Dermis blood vessel endothelial cell (primary cell): ENCODE measurements at places on chromosomes 7 and 10. TPM values are rescaled to one million over a fixed set of nuclear protein-coding genes. Genes with fewer than 3 reads are reported as not detected.
A peak's percentile ranks its signal among the peaks of the same experiment; 100 is the strongest.

ADAMTS14 gene
- under 0.01 and 0.05 TPM in 2 replicates for total RNA-seq

DNA sequence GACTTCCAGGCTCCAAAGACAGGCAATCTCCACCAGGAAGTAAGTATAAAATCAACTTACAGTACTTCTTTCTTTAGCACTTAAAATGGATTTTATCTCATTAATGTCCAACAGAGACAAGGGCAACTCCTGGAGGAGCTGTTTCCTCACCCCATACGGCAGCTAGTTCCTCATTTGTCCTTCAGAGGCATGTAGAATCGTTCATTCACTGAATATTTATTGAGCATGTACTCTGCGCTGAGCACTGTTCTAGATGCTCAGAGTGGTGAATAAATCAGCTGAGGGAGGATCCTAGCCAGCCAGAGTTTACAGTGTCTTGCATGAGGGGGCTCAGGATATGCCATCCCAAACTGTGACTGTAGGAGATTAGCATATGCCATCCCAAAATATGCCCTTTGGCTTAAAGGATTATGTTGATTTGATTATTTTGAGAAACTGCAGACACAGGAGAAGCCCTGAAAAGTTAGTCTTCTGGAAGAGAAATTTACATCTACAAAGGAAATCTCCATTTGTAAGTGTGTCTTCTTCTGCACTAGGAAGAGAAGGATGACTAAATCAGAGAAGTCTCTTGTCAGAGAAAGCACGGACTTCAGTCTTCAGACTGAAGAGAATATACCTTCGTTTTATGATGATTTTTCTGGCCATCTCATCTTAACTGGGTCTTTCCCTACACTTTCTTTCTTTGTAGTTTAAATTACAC lies 66.9 kb downstream of the BAMBI start:
- no peak for DNase-seq

DNA sequence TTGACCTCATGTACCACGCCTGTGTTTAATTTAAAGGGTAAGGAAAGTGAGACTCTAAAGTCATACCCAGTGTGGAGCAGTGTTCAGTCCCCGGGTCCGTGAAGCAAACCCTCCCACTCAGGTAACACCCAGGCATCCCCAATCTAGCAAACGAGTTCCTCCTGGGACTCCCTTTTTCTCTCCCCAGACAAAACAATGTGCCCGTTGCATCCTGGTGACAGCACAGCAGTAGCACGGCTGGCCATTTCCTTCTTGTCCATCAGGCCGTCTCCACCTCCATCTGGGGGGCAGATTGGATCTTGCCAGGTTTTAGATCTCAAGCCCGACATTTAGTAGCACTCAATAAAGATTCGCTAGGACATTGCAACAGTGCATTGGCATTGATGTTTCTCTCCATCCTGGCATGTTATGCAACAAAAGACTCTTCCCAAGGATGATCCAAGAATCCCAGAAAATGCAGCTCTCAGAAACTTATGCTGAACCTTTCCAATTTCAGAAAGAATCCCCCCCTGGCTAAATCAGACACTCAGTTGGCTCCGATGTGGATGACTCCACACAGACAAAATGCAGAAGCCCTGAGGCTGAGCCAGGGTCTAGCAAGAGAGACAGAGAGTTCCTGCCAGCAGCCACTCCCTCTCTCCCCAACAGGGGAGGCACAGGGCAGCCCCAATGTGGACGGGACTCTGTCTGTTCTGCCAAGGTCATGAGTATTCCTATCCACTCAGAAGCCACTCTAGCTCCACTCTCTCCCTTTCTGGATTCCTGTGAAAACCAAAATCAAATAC lies 274.5 kb upstream of the MGMT start:
- no peak for DNase-seq

MYL10 gene
- not detected in 2 replicates for total RNA-seq

DNA sequence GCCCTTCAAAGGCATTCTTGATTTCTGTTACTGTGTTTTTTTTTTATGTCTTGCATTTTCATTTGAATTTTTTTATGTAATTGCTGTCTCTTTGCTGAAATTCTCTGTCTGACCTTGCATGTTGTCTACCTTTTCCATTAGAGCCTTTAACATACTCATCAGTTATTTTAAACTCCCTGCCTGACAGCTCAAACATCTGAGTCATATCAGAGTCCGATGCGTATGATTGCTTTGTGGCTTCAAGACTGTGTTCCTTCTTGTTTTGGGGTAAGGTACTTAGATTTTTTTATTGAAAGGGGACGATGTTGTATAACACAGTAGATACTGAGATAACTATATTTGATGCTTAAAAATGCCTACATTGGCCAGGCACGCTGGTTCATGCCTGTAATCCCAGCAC lies 9.7 kb upstream of the TARP start:
- no peak for DNase-seq

DNA sequence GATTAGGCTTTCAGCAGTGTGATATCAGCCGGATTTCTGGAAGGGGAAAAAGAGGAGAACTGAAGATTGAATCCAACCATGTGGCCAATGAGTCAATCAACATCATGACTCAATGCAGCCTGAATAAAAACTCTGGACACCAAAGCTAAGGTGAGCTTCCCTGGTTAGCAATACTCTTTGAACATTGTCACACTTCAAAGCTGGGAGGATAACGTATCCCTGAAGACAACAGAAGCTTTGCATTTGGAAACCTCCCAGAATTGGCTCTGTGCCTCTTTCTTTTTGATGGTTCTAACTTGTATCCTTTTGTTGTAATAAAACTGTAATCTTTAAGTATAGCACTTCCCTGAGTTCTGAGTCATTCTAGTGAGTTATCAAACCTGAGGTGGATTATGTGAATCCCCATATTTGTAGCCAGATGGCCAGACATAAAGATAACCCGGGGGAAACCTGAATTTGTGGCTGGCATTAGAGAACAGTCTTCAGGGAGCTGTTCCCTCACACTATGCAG lies 284.4 kb downstream of the IPMK start:
- DNase-seq = no peak

DNA sequence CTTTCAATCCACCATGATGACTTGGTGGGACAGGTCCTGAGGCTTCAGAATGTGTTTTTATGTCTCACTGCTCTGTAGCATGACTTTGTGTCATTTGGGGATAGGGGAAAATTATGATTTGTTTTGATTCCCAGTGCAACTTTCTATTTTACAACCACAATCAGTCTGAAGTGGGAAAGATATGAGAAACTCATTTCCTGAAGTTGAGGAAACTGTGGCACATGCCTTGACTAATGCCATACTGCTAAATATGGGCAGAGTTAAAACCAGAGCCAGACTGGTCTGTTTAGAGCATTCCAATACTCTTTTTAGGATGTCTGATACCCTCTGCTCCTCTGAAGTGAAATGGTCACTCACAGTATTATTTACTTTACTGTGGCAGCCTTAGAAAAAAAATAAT lies 307.7 kb downstream of the ADRA2A start:
- no peak for DNase-seq

GRCh38 chr7:95317546-95317945 lies 6.8 kb downstream of the PON1 start:
- DNase-seq = no peak

IKZF1 gene
- 0.17 TPM in 1 of 2 replicates, not detected in the other for total RNA-seq

NFE2L3 gene
- total RNA-seq = 33.4 and 38.6 TPM in 2 replicates

- DNase-seq = peak; percentile 96
Observed at GRCh38 chr10:123808906-123809305, 82.7 kb downstream of the CPXM2 start.

DNA sequence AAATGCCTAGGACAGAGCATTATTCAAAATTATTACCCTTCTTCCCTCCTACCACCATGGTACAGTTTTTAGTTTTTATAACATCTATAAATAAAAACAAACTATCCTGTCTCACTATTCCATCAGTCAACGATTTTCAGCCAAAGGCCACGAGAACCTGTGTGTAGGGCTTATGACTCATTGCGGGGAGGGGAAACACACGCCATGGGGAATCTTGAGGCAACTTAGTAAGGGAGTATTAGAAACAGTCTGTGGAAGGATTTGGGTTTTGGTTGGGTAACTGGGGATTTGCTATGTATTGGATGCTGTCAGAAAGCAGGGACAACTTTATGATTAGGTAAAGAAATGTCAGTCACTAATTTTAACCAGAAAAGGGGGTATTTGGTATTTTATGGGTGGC lies 14.7 kb downstream of the GPR141 start:
- DNase-seq = no peak

GRCh38 chr7:112963634-112964033 lies 123.0 kb downstream of the GPR85 start:
- DNase-seq = no peak

GRCh38 chr7:100367676-100368613 lies 5.3 kb upstream of the PILRA start:
- DNase-seq = no peak

FAM25G gene
- not detected in 2 replicates for total RNA-seq

TAC1 gene
- not detected in 2 replicates for total RNA-seq

GRCh38 chr7:31478721-31479120 lies 35.2 kb upstream of the ITPRID1 start:
- no peak for DNase-seq

PTPRN2 gene
- total RNA-seq = 2.1 and 2.2 TPM in 2 replicates

DNA sequence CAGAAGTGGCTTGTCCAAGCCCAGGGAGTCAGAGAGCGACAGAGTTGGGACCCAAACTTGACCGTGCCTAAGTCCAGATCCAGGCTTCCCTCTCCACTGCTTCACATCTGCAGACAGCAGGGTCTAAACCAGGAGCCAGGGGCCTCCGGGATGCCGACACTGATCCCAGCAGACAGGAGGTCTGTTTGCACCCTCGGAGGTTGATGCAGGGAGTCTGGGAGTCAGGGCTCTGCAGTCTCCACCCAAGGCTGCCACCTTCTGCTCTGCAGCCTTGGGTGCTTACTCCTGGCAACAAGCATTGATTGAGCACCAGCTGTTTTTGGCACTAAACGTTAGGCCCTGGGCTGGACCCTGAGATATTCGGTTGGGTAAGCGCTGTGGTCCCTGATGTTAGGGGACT lies 21.0 kb downstream of the ELFN1 start:
- no peak for DNase-seq

DNA sequence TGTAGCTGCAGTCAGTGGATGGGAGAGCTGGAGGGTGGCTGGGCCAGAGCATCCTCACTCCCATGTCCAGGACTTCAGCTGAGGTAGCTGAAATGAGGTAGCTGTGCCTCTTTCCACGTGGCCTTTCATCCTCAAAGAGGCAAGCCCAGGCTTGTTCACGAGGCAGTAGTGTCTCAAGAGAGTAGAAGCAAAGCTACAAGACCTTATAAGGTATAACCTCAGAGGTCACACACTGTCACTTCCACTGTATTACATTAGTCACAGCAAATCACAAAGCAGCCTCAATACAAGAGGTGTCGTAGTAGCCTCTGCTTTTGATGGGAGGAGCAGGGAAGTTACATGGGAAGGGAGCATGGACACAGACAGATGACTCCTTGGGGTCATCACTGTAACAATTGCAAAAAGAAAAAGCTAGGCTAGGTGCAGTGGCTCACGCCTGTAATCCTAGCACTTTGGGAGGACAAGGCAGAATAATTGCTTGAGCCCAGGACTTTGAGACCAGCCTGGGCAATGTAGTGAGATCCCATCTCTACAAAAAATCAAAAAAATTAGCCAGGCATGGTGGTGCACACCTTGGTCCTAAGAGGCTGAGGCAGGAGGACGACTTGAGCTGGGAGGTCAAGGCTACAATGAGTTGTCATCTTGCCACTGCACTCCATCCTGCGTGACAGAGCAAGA lies 97.5 kb downstream of the SKIDA1 start:
- peak; percentile 20 for DNase-seq

NUTM2D gene
- 0.51 and 1.4 TPM in 2 replicates for total RNA-seq

- no peak for DNase-seq
Observed at GRCh38 chr7:8175929-8176369, 86.0 kb downstream of the ICA1 start.

- DNase-seq = no peak
Observed at GRCh38 chr7:123151443-123151842, 48.3 kb downstream of the SLC13A1 start.

TMEM140 gene
- 40.7 and 76.1 TPM in 2 replicates for total RNA-seq

DNA sequence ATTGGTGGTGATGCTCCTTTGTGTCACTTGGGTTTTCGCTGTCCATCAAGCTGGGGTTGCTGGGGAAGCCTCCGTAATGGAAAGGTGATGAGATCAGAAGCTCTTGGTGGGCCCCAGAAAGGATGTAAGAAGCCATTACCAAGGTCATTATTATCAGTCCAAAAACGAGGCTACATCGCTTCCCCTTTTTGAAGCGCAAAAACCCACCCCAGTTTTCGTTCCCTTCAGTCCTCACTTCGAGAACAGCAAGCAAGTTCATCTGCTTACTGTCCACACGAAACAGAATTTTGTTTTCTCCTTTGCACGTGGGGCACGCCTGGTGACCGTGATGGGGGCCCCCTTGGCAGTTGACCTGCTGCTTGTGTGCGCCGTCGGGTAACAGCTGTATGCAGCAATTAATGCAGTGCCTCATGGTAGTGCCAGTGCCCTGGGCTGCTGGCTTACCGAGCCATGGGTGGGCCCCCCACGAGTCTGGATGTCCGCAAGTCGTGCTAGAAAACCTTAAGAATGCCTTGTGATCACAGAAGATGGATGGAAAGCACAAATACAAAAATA lies 47.5 kb downstream of the CHST15 start:
- no peak for DNase-seq

DNA sequence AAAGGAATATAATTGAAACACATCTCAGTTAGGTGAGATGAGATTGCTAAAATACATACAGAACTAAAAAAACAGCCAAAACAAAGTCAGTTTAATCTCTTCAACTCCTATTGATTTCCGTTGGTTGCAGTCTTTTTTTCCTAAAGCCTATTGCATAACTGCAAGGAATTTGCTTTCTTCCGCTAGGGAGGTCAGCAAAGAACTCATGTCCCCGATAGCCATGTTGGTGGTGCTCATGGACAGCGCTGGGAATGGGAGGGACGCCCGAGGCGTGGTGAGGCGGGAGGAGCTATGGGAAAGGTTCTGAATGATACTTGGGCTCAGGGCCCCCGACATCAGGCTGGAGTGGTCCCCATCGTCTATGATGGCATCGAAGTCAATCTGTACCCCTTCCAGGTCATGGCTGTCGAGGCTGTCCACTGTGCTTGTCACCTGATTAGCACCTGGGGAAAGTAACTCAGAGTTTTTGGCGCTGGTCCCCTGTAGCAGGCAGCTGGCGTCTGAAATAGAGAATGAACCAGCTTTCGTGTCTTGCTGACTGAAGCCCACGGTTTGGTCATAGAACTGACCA lies 261.4 kb upstream of the INHBA start:
- no peak for DNase-seq

GRCh38 chr7:94449151-94449725 lies 54.5 kb downstream of the COL1A2 start:
- peak; percentile 64 for DNase-seq

TEX47 gene
- not detected in 2 replicates for total RNA-seq

BMPER gene
- 0.70 and 1.0 TPM in 2 replicates for total RNA-seq

DNA sequence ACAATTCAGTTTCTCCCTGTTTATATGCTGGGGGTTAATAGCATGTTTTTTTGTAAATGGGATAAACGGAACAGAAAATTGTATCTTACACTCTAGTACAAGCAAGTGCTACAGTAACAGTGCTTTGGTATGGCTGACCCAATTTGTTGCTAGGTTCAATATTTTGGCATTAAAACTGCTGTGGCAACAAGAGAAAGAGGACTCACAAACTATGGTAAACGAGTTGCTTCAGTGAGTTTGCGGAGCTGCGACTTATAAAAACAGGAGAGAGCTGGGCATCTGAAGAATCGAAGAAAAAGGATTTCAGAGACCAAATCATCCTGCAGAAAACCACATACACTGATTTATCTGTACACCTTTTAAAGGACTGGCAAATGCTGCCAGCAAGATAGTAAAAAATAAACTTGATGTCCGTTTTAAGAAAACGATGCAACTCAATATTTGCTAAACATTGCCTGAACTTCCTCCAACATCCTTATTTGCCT lies 2.2 kb downstream of the GLUD1 start:
- DNase-seq = peak; percentile 54

PRPF18 gene
- 43.6 and 44.1 TPM in 2 replicates for total RNA-seq
